ENCODE measurements at places on chromosomes 11 and 22.

DNA sequence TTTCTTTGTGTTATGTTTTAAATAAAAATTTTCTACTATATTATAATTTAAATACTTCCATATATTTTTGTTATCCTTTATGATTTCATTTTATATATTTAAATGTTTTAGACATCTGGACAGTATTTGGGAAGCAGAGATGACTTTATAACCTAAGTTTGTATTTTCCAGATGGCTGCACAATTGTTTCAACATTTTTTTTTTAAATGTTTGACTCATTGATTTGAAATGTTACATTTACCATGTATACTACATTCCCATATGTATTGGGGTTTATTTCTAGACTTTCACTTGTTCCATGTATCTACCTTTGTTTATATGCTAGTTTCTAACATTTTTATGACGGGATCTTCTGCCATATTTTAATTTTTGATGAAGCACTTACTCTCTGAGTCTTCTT is 766.5 kb downstream of the METTL15 start:
- no peak for DNase-seq

GRCh38 chr11:9103542-9104276 is 12.3 kb upstream of the SCUBE2 start:
- no peak for DNase-seq

DNA sequence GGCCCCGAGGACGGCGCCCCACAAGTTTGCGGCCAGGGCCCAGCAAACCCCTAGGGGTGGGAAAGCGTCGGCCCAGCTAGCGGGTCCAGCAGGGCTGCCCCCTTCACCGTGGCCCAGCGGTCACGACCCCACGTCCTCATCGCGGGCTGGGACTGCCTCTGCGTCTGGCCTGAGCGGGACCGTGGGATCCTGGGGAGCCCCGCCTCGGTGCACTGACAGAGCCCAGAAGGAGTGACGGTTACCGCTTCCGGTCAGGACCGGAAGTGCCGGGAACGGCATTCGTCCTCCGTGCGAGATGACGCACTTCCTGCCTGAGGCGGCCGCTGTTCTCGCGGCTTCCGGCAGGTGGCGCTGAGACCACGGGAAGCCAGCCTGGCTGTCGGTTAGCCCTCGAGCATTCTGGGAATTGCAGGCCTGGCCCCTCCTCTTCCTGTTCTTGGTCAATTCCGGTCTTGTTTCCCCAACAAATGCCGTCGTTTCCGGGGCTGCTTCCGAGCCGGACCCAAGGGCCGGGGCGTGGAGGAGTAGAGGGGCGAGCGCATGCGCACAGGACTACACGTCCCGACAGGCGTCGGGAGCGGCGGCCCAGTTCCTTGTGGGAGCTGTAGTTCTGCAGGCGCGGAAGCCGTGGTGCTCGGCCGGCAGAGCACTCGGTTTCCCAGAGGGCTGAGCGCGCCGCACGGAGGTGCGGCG is at the start of gene TSSC4:
Gene TSSC4, plus strand, starts transcription at position 682 of the 693 bp plus-strand sequence. CDS start 1,884 bp downstream, outside the sequence.
- DNase-seq: peak; percentile 100

DNA sequence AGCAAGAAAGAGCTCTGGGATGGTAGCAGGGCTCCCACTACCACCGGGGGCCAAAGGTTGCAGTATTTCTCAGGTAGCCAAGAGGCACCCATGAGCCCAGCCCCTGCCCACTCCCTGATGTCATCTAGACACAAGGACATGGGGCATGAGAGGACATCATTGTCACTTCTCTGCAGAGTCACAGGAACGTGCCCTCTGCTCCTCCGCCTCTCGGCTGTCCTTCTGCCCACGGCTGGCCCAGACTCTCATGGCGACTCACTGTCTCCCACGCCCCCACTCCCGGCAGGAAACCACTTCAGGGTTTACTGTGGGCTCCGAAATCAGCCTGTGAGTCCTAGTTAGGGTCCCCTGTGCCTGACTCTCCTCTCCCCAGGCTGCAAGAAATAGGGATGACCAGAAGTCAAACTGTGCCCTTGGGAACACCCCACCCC is 1.8 kb upstream of the GAL start:
- DNase-seq: no peak

- no peak for DNase-seq
These were observed 243.7 kb upstream of the TBCEL start for GRCh38 chr11:120780239-120780638.

DNA sequence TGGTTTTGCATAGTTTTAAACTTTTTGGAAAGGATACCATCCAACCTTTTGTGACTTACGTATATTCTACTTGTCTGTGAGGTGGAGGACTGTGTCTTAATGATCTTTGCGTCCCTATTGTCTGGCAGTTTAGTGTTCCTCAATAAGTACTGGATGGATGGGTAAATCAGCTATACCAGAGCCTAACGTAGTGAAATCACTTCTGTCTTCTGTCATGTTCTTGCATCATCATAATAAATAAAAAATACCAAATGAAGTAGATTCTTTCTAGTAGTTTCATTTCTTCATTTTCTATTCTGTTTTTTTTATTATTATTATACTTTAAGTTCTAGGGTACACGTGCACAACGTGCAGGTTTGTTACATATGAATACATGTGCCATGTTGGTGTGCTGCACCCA is 66.4 kb downstream of the ACER3 start:
- DNase-seq: no peak

GRCh38 chr22:33038131-33038772 is 19.9 kb downstream of the SYN3 start:
- DNase-seq: no peak

- DNase-seq: peak; percentile 89
These were observed 22.3 kb upstream of the CHRM4 start for GRCh38 chr11:46413760-46414465.

DNA sequence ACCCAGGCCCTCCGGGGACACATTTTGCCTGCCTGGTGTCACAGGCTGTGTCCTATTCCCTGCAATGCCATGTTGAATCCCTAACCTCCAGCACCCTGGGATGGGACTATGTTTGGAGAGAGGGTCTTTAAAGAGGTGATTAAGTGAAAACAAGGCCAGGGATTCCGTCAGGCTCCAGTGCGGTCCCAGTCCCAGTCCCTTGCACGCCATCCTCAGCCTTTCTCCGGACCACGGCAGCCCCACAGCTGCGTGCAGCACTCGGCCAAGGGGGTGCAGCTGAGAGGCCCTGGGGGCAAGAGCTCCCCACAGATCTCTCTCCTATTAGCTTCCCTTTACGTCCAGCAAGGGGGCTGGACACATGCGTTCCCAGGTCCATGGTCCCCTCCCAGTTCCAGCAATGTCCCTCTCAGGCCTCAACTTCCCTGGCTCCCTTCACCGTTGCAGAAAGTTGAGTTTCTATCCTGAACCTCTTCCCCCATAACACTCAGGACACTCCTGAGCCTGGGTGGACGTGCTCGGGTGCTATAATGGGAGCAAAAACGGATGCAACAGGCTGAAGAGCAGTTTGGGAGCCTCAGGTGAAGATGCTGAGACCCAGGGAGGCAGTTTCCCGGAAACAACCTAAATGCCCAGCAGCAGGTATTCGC is 1422.7 kb downstream of the BRD1 start:
- no peak for DNase-seq

DNA sequence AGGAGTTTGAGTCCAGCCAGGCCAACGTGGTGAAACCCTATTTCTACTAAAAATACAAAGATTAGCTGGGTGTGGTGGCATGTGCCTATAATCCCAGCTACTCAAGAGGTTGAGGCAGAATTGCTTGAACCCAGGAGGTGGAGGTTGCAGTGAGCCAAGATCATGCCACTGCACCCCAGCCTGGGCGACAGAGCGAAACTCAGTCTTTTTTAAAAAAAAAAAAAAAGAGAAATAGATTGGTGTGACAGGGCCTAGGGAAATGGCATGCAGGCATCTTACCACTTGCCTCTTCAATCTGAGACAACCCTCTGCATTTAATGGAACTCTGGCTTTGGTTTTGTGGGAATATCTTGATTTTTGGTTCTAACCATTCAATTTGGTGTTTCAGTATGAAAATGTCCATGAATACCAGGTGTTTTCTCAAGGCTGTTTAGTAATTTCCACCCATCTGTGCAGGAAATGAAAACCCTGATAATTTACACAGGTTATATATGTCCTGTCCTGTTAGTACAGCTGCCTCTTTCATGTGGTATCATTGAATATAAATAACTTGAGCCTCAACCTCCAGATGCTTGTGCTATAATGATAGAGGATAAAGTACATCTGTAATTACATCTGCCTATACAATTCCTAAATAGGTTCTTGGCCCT is 8.4 kb downstream of the XBP1 start:
- DNase-seq: no peak

DNA sequence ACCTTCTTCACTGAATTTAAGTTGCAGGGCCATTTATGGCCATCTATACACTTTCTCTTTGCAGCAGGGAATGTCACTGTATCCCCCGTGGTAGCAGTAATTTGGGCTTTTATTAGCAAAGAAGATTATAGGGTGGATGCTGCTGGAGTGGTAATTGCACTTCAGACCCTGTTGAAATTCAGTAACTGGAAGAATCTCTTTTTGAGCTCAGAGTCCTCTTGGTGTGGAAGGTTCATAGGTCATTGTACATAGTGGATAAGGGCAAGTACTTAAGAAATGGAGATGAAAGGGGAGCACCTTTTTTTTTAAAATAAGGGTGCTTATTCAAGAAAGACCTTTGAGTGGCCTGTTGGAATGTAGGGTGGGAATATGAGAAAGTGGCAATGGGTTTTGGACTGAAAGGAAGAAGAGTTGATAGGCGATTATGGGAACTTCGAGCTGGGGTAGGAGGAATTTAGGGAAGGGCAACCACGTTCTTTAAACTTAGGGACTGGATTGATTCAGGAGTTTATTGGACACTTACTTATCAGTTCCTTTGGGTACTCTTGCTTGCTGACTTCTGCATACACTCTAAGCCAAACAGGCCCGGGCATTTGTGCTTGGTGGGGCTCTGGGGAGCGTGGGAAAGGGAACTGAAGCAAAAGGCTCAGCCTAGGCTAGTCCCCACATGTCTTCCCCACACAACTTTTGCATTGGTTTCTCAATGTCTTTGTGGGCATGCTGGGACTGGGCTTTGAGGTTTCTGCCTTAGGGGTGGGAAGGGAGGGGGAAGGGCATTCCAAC is 26.5 kb downstream of the CTNND1 start:
- DNase-seq: no peak

DNA sequence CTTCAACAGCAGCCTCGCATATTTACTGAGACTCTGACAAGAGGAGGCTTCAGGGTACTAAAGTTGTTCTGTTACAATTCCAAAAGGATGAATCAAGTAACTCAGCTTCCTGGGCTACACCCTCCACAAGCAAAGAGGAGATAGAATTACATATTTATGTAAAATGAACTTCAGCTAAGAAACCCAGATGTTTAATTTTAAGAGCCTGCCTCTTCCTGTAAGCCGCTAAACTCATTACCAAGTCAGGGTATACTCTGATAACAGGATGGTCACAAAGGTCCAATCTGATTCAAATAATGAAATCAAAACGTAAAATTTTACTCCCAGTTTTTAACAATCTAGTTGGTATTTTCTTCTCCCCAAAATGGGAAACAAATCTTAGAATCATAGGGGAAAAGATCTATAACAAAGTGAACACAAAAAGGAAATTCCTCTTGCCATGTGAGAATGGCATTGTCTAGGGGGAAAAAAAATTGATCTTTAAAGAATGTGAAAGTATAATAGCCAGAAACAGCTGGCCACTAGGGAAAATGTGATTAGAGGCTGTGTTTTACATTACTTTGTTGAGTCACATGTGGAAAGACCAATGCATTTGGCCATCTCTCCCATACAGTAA is 30.9 kb downstream of the CHEK2 start:
- no peak for DNase-seq

DNA sequence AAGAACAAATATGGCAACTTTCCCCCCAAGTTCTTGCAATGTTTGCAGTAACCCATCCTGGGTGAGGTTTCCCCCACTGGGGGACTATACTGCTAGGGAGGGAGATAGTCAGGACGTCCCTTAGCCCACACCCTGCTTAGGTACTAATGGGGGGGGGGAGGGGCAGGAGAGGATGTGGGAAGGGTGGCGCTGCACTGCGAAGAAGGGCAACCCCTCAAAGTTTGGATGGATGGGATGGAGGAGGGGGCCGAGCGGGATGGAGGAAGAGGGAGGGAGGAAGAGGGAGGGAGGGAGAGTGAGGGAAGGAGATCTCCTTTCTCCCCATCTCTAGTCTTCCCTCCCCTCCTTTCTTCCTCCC is 100.6 kb upstream of the HSD17B12 start:
- no peak for DNase-seq

DNA sequence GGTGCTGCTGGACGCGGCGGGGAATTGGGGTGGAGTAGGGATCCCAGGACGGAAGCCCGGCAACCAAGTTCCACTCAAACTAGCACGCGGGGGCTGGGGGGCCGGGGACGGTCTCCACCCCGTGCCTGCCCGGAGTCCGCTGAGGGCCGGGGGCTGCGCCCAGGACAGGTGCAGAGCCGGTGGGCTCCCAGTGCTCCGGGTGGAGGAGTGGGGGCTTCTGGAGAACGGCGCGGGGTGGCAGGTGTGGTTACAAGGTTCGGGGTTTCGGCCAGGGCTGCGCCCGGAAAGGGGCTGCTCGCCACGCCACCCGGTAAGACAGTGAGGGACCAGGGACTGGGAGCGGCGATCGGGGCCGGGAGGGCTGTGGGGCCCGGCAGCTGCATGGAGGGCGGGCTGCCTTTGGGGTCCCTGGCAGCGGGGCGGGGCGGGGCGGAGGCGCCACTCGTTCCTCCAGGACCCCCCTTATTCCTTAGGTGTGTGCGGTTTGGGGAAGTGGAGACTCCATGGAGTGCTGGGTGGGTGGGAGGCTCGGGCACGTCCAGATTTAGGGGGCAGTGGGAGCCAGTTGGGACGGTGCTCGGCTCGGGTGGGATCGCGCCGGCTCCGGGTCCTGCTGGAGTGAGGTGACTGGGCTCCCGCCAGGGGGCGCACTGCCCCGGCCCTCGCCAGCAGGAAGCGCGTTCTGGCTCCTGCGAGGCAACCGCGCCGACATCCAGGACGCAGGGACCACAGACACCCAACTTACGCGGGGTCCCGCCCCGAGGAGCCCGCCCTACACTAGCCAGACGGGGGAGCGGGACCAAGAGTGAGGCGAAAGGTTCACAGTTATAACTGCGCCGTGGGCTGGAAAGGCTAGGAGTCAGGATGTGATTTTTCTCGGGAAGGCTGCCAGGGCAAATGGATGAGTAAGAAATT is 868 bp downstream of the TSPAN18 start:
- DNase-seq: peak; percentile 64

DNA sequence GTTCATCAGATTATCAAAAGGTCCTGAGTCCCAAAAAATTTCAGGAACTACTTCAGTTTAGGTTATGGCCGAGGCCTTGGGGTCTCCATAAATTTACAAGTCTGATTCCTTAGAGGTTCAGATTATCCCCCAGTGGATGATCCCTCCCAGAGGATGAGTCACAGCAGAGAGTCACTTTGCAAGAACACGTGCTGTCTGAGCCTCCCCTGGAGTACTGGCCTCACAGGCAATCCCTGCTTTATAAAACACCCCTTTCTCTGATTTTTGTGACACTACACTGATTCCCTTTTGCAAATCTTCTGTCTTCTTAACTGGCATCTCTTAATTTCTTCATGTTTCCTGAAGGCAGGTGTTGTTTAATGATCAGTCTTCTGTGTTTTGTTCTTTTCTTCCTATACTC is 45.3 kb downstream of the CCDC34 start:
- no peak for DNase-seq

DNA sequence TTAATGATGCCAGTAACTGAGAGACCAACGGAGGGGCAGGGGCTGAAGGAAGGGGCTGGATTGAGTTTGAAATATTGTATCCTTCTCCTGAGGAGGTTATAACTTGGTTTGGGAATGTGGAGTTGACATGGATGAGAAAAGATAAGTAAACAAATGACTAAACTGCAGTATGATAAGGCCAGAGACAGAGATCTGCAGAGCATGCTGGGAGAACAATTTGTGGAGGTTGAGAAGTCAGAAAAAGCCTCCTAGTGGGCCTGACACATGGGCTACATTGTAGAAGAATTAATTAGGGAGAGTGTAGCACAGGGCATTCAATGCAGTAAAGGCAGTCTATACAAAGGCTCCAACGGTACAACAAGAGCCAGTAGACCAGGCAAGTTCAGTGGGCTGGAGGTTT is 55.9 kb downstream of the SPON1 start:
- no peak for DNase-seq

Measured in NCI-H1092 treated with DMSO at 0.1 percent for 48 hours (cell line).